Right cardiac atrium (tissue), 5 donors: ENCODE measurements at places on chromosomes 6 and 20. TPM values are rescaled to one million over a fixed set of nuclear protein-coding genes. Genes with fewer than 3 reads are reported as not detected.

The GGTLC1 gene
- not detected for polyA plus RNA-seq

GRCh38 chr6:42142118-42142835, at the start of gene C6orf132:
Gene C6orf132 (minus strand): TSS chr6:42142620. CDS start chr6:42142444, 176 bp downstream.
- peak; percentile 67 for DNase-seq

GRCh38 chr6:63887002-63887751, 251.6 kb downstream of the PHF3 start:
- DNase-seq, result no peak

- DNase-seq, result no peak
Measured at GRCh38 chr6:15752820-15753219, 90.0 kb upstream of the DTNBP1 start.

DNA sequence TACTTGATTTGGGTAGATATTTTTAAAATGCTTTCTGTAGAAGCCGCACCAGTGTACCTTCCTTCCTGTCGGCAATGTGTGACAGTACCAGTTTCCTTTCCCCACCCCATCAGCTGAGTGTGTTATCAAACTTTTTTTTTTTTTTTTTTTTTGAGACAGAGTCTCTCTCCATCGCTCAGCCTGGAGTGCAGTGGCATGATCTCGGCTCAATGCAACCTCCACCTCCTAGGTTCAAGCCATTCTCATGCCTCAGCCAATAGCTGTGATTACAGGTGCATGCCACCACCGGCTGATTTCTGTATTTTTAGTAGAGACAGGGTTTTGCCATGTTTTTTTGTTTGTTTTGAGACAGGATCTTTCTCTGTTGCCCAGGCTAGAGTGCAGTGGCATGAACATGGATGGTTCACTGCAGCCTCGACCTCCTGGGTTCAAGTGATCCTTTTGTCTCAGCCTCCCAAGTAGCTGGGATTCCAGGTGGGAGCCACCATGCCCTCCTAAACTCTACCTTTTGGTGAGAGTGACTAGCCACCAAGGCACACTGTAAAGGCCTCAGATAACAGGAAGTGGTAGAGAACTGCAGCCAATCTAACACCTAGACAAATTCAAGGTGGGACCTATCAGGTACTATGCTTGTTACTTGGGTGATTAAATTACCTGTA, 26.5 kb upstream of the ZBTB22 start:
- DNase-seq, result no peak

DNA sequence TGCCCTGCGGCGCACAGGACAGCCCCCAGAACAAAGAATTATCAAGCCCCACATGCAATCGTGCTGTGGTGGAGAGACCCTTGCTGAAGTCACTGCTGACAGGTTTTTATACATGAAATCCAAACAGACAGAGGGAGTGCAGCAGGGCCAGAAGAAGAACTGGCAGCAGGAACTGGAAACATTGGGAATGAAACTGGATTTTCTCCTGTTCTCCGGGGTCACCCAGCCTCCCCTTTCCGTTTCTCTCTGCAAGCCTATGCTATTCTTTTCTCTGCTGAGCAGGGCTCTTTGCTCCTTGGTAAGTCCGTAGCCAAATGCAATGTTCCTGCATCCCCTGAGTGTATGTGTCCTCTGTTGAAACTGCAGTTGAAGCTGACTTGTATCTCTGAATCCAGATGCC, 63.5 kb upstream of the QKI start:
- DNase-seq, result no peak
